ENCODE measurements at places on chromosomes 16 and 17. TPM values are rescaled to one million over a fixed set of nuclear protein-coding genes. Genes with fewer than 3 reads are reported as not detected.

DNA sequence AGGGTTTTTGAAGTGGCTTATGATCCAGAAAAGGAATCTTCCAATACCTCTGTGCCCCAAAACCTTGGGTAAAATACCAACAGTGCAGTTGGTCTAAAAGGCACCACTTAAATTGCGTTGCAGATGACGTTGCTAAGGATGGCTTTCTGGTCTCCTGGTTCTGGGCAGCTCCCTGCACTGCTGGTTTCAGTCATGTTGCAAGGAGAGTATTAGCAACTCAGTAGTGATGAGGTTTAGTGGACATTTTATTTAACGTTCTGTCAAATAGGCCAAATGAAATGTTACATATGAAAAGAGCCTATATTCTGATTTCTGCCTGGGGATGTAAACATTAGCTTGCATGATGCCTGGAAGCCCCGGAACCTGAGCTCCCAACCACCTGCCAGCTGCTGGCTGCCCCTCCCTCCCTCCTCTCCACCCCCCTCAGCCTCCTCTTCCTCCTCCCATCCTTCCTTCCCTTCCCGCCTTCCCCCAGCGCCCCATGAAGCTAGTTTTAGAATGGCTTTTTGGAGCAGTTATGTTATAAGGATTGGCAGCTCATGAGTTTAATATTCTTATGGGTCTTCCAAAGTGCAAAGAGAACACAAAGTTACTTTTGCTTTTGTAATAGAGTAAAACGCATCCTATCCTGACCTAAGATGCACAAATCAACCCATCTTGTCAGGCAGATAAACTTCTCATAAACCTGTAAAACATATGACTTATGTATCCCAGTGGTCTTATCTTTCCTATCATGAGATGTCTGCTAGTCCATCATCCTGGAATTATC, 20.7 kb downstream of the CD7 start:
- H3K27me3 ChIP-seq = no peaks in the 10 kb centered on the region
- peaks cover 59% of the 10 kb centered on the region for H3K4me1 ChIP-seq

C17orf50 gene
- polyA plus RNA-seq = not detected

- no peaks in the 10 kb centered on the region for H3K36me3 ChIP-seq
- no peak overlapping the region for H3K4me3 ChIP-seq
- H3K27me3 ChIP-seq = no peaks in the 10 kb centered on the region
- no peaks in the 10 kb centered on the region for H3K4me1 ChIP-seq
- DNase-seq = no peak
- H3K27ac ChIP-seq = no peak overlapping the region
These were observed 893 bp upstream of the ODF4 start for GRCh38 chr17:8338753-8339140.

- H3K36me3 ChIP-seq = no peaks in the 10 kb centered on the region
- H3K4me3 ChIP-seq = no peak overlapping the region
- H3K27me3 ChIP-seq = no peaks in the 10 kb centered on the region
- peaks cover 14% of the 10 kb centered on the region for H3K4me1 ChIP-seq
- no peak for DNase-seq
- H3K27ac ChIP-seq = no peak overlapping the region
These were observed 2.9 kb upstream of the SMIM5 start for GRCh38 chr17:75630071-75630917.

- no peaks in the 10 kb centered on the region for H3K27me3 ChIP-seq
- no peak overlapping the region for H3K27ac ChIP-seq
- peaks cover 26% of the 10 kb centered on the region for H3K4me1 ChIP-seq
- no peak for DNase-seq
- no peak overlapping the region for H3K4me3 ChIP-seq
These were observed 26.1 kb downstream of the METTL16 start for GRCh38 chr17:2485543-2485942.

DNA sequence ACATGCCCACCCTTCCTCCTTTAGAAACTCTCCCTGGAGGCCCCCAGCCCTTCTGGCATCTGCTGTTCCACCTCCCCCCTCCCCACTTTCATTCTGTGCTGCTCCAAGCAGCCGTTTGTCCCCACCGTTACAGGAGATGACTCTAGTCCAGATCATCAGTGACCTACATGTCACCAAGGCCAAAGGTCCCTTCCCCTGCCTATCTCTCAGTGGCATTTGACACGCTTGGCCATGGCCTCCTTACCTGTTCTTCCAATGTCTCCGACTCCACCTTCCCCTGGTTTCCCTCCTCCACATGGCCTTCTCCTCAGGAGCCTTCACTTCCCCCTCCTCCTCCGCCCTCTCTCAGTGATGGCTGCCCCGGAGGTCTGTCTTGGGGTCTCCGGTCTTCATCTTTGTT, 9.4 kb downstream of the TMEM92 start:
- no peaks in the 10 kb centered on the region for H3K4me1 ChIP-seq
- no peak for DNase-seq
- H3K27ac ChIP-seq = no peak overlapping the region
- no peaks in the 10 kb centered on the region for H3K27me3 ChIP-seq
- no peaks in the 10 kb centered on the region for H3K36me3 ChIP-seq

- H3K27me3 ChIP-seq = no peaks in the 10 kb centered on the region
- peaks cover 42% of the 10 kb centered on the region for H3K36me3 ChIP-seq
- H3K27ac ChIP-seq = peak overlapping the region; percentile 76
- DNase-seq = no peak
- peaks cover 70% of the 10 kb centered on the region for H3K4me1 ChIP-seq
- peak overlapping the region; percentile 90 for H3K4me3 ChIP-seq
These were observed 746 bp upstream of the POLG2 start for GRCh38 chr17:64497565-64498035.

TMEM204 gene
- 68.4 TPM for polyA plus RNA-seq

SDR42E2 gene
- 0.92 TPM for polyA plus RNA-seq

GRCh38 chr17:19316761-19317358, 45.7 kb downstream of the B9D1 start:
- H3K27me3 ChIP-seq = no peaks in the 10 kb centered on the region
- no peak for DNase-seq
- no peak overlapping the region for H3K4me3 ChIP-seq
- no peaks in the 10 kb centered on the region for H3K36me3 ChIP-seq

DNA sequence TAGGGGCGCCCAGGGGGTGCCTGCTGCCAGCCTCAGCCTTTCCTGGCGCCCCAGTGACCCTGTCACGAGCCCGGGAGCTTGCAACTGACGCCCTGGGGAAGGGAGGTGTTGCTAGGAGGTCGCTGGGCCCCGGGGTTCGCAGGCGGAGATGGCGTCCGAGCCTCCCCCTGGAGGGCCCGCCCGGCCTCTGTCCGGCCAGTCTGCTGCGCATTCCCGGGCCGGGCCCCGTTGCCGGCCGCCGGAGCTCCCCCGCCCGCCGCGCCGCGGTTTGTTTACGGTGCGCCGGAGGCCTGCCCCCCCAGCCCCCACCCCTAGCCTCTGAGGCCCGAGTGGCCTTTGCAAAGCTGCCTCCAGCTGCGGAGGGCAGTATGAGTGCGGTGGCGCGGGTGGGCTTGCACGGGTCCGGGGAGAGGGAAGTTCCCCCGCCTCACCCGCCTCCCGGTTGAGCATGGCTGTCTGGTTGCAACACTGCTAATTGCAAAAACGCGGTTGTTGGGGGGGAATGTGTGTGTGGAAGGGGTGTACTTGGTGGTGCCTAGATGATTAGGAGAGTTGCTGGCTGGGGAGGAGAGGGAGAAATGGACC, 514 bp downstream of the THRA start:
- peak overlapping the region; percentile 81 for H3K4me3 ChIP-seq
- peaks cover 53% of the 10 kb centered on the region for H3K4me1 ChIP-seq
- no peak for DNase-seq
- no peaks in the 10 kb centered on the region for H3K36me3 ChIP-seq

DNA sequence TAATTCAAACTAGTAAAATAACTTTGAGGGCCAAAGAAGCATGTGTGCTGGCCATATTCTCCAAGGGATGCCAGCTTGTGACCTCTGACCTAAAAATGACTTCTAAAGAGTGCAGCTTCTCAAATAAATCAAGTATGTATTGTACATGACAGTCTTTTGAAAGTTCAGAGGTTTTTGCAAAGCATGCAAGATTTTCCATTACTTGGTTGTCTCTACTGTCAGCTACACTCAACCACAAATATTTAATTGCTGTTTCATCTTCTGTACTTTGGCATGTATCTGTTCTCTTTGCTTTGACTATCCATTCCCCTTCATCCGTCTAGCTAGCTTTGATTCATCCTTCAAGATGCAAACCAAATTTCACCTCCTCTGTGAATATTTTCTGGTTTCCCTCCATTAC, 121.9 kb upstream of the HS3ST2 start:
- no peaks in the 10 kb centered on the region for H3K27me3 ChIP-seq
- no peak overlapping the region for H3K27ac ChIP-seq
- H3K4me3 ChIP-seq = no peak overlapping the region
- no peak for DNase-seq
- H3K36me3 ChIP-seq = no peaks in the 10 kb centered on the region

GRCh38 chr17:9199571-9200551, 178.6 kb downstream of the NTN1 start:
- H3K27ac ChIP-seq = no peak overlapping the region

DNA sequence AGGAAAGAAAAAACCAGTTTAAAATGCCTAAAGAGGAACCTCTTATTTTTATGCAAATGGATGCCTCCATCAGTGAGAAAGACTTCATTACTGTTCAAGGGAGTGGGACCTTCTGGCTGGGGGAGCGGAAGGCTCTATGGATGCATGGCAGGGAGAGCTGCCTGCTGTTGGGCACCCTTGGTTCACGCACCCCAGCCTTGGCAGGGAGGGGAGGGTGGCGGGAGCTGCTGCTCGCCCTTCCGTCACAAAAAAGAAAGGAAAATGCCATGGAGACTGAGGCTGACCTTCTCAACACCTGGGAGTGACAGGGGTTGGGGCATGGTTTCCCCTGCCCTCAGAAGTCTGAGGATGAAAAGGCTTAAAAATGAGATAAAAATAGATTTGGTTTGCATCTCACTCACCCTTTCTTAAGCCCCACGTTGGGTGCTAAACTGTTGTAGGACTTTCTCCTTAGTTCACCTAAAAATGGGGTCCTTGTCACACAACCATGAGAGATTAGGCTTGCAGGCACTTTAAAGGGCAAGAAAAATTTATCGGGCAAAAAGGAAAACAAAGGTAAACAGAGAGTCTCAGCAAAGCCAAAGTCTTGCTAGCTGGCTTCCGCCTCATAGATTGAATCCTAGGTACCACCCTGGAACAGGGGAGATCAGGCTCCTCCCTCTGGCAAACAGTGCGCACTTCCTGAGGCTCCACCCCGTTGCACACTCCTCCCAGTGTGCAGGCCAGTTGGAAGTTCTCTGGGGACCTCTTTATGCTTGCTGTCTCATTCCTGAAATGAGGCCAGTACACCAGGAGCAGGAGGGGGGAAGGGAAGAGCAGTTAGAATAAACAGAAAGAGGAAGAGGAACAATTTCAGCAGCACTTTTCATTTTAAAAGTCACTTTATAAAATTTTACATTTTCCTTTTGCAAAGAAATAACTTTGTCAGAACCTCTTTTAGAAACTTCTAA, 31.6 kb downstream of the PHKB start:
- DNase-seq = no peak
- H3K4me3 ChIP-seq = no peak overlapping the region
- H3K36me3 ChIP-seq = no peaks in the 10 kb centered on the region
- H3K27me3 ChIP-seq = no peaks in the 10 kb centered on the region
- peak overlapping the region; percentile 35 for H3K27ac ChIP-seq
- peaks cover 14% of the 10 kb centered on the region for H3K4me1 ChIP-seq

DNA sequence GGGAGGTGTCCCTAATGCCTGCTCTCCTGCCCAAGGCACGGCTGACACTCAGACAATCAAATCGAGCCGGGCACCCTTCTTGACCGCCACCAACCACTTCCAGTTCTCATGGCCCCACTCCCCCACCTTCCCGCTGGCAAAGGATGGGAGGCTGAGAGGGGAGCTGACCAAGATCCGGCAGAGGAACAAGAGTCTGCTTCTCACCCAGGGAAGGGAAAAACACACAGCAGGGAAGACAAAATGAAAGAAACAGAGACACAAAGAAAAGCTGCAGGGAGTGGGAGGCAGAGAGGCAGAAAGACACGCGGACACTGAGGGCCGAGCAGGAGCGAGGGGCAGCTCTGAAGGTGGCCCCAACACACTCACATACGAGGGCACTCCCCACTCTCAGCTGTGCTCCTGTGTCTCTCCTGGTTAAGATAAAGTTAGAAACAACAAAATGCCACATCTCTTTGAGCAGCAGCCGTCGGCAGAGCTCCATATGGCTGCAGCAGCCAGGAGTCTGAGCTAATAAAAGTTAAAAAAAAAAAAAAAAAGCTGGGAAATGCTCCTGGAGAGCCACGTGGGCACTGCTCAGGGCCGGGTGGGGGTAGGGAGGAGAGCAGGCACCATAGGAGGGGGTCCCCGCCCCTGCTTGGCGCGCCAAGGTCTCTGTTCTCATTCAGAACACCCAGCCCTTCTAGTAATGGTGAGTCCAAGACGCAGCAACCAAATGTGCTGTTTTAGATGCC, 7.4 kb downstream of the LRRC75A start:
- H3K27me3 ChIP-seq = no peaks in the 10 kb centered on the region
- H3K4me3 ChIP-seq = no peak overlapping the region
- H3K27ac ChIP-seq = no peak overlapping the region

GRCh38 chr17:47959825-47960655, 2.4 kb upstream of the PRR15L start:
- no peak for DNase-seq
- no peak overlapping the region for H3K27ac ChIP-seq
- H3K36me3 ChIP-seq = no peaks in the 10 kb centered on the region
- H3K4me3 ChIP-seq = no peak overlapping the region
- H3K4me1 ChIP-seq = no peaks in the 10 kb centered on the region
- no peaks in the 10 kb centered on the region for H3K27me3 ChIP-seq

SLC38A7 gene
- 5.8 TPM for polyA plus RNA-seq

DNA sequence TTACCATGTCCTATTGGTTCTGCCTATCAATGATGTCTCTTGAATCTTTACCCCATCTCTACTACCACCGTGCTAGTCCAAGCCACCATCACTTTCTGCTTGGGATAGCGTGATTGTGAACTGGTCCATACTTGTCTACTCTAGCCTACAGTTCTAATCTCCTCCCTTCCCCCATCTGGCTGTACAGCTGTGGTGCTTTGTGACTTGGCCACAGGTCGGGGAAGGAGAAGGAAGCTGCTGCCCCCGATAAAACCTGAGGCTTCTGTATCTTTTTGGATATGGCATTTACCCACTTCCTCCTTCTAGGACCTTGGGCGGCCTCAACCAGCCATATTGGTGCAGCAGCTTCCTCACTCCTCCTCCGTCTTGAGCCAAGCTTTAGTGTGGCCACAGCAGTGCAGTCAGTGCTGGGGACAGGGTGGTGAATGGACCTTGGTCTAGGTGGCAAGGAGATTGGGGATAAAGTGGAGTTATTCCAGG, 314 bp upstream of the ITGA2B start:
- DNase-seq = no peak
- H3K36me3 ChIP-seq = no peaks in the 10 kb centered on the region
- no peak overlapping the region for H3K4me3 ChIP-seq
- H3K27ac ChIP-seq = no peak overlapping the region
- peaks cover 8% of the 10 kb centered on the region for H3K27me3 ChIP-seq
- peaks cover 10% of the 10 kb centered on the region for H3K4me1 ChIP-seq

SLC47A1 gene
- polyA plus RNA-seq = 0.29 TPM

All from CD8-positive, alpha-beta memory T cell (primary cell).